Aorta (tissue), 5 donors: ENCODE measurements at places on chromosomes 16 and 17. TPM values are rescaled to one million over a fixed set of nuclear protein-coding genes. Genes with fewer than 3 reads are reported as not detected.
A peak's percentile ranks its signal among the peaks of the same experiment; 100 is the strongest.

- DNase-seq: peak; percentile 34
Measured at GRCh38 chr16:49631187-49632041, 224.5 kb downstream of the ZNF423 start.

- peak; percentile 64 for DNase-seq
Measured at GRCh38 chr17:30323895-30324319, 9.9 kb downstream of the TMIGD1 start.

- peak; percentile 88 for DNase-seq
Measured at GRCh38 chr17:42405963-42406495, 17.0 kb downstream of the CAVIN1 start.

- DNase-seq: no peak
Measured at GRCh38 chr17:59675231-59675630, 32.0 kb downstream of the PTRH2 start.

- no peak for DNase-seq
Measured at GRCh38 chr17:56165072-56165641, 11.9 kb downstream of the ANKFN1 start.

- no peak for DNase-seq
Measured at GRCh38 chr17:1743088-1743439, 393 bp downstream of the SERPINF2 start.

PRSS21 gene
- total RNA-seq: not detected

GP1BA gene
- not detected for total RNA-seq

GRCh38 chr17:27506348-27507218 lies 50.3 kb downstream of the KSR1 start:
- no peak for DNase-seq

DNA sequence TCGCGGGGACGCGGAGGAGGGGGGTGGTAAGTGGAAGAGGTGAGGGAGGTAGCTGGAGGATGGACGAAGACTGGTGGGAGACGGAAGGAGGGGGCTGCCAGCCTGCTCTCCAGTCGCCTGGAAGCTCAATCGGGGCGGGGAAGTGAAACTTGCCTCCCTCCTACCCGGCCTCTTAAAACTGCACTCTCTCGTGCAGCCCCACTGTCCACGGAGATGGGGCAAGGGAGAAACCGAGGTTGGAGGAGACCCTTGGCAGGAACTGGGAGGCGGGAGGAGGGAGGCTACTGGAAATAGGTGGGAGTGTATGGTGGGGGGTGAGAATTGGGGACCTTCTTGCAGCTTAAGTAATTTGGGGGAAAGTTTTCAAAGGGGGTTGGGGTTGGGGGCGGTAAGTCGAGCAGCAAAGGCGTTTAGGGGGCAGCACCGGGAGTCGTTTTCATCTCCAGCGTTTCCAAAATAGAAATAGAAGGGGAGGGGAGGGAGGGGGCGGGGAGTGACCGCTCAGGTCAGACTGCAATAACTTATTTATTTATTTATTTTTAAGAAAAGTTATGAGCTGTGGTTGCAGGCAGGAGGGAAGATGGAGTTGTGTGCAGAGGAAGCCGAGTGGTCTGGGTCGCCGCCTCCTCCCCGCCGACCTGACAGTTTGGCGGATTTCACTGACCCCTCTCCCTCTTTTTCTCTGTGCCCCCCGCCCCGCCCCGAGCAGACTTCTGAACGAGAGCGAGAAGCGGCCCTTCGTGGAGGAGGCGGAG lies 1.4 kb downstream of the SOX9 start:
- no peak for DNase-seq

NPIPA5 gene
- 20.1 TPM for total RNA-seq

GRCh38 chr16:72373201-72373600 lies 201.2 kb upstream of the PMFBP1 start:
- DNase-seq: no peak

DNA sequence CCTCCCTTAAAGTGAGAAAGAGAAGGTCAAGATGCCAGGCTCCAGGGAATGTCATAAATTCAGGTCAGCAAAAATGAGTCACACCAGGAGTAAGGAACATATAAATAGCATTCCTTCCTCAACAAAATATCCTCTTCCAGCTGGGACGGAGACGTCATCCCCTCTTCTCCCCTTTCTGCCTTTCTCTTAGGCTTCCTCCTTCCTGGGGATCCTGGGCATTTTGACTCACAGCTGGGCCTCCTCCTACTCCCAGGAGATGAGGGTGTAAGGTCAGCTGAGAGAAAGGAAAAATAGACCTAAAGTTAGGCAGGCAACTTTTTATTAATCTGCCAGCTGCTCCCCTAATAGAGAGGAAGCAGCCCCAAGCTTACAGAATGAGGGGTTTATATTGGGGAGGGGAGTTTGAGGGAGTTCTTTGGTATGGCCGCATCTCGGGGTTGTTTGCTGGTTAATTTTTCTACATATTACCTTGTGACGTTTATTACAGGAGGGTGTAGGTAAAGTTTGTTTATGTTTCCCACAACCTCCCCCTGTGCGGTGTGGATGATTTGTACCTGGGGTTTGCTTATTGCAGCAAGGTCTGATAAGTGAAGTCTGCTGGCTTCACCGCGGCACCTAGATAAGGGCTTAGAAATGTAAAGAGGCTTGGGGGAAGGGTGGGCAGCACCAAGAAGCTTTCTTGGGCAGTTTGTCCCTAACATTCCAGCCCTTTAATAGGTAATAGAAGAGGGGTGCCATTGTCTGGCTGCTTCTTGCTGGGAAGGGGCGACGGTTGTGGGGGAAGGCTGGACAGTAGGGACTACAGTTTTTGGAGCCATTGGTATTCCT lies 7.1 kb upstream of the ZNF747 start:
- DNase-seq: no peak

SPECC1 gene
- 61.8 TPM for total RNA-seq

KRT40 gene
- not detected for total RNA-seq

- DNase-seq: peak; percentile 46
Measured at GRCh38 chr17:50196826-50197225, 4.6 kb downstream of the COL1A1 start.

DNA sequence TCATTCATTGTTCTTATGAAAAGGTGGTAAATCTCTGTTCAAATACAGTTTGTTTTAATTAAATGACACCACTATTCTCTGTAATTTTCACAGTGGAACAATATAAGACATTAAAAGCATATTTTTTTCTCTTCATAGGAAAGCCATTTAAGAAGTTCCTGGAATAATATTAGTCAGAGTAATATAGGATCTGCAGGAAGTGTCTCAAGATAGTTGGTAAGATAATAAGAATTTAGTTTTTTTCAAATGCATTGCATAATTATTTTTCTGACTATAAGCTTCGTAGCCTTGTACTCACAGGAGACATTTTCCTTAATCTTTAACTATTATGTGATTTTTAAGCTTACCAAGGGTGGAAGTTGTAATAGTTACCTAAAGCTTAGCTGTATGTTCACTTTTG lies 16.9 kb downstream of the STXBP4 start:
- DNase-seq: no peak

DCTN5 gene
- 44.7 TPM for total RNA-seq

ESRP2 gene
- 0.36 TPM for total RNA-seq

- DNase-seq: no peak
Measured at GRCh38 chr17:34902831-34903547, 58.3 kb downstream of the CCT6B start.

- DNase-seq: no peak
Measured at GRCh38 chr17:68197997-68198930, 49.6 kb upstream of the AMZ2 start.

GRCh38 chr17:67784364-67785121 lies 40.8 kb upstream of the BPTF start:
- no peak for DNase-seq

- peak; percentile 90 for DNase-seq
Measured at GRCh38 chr17:43368740-43369506, 29.9 kb upstream of the ARL4D start.

DNA sequence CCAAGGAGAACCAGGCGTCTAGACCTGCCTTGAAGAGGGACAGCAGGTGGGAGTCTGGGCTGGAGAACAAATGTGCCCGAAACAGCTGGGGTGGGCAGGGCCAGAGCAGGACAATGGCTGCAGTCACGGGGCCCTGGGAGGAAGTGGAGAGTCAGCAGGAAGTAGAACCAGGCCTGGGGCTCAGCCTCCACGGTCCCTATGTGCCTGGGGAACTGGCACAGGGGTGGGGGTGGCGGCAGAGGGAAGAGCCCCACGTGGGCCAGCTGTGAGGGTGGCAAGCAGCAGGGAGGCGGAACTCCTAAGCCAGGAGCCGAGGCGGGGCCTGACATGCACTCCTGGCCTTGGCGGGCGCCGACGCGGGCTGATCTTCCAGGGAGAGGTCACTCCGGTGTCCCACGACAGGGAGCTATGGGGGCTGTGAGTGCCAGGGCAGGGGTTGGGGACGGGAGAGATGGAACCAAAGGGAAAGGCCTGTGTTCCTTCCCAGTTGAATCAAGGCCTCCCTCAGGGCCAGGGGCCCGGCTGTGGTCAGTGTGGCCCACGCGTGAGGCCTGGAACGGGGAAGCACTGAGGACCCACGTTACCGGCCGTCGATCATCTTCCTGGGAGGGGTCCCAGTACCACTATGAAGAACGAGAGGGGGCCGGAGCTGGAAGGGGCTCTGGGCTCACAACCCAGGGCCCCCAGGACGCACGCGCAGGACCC lies 42.7 kb downstream of the TIMM22 start:
- DNase-seq: peak; percentile 86

DNA sequence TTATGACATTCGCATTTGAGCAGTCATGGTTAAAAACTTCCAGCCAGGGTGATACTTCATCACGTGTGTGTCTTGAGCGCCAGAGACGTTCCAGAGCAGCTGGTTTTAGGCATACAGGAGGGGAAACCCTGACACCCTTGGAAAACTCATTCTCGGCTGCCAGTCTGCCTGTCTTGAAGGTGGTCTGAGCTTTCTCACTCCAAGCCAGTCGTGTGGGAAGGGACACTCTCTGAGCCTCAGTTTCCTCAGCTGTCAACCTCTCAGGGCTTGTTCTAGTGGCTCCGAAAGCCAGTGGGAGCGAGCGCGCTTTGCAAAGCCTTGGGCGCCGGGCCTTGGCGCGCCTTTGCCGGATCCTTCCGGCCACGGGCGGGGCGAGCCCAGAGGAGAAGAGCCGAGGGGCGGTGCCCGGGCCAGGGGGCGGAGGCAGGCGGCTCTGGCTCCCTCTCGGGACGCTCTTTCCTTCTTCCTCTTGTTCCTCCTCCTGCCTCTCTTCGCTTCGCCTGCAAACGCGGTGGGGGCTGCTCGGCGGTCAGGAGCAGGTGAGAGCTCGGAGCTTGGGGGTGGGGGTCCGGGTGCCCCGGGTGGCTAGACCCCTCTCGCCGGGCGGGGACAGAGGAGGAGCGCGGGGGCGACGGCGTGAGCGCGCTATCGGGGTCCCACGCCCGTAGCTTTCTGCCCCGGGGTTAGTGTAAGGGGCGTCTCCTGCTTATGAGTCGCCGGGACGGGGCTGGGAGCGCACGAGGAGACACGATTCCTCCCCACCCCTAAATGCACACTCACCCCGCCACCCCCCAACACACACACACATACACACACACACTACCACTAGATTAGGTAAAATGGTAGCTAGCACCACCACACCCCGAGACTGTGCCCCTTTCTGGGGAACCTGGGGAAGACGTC lies at the start of gene LDAF1:
LDAF1 (plus strand) TSS at position 467 of the 903 bp plus-strand sequence. CDS start 2,509 bp downstream, outside the sequence.
- peak; percentile 92 for DNase-seq

DNA sequence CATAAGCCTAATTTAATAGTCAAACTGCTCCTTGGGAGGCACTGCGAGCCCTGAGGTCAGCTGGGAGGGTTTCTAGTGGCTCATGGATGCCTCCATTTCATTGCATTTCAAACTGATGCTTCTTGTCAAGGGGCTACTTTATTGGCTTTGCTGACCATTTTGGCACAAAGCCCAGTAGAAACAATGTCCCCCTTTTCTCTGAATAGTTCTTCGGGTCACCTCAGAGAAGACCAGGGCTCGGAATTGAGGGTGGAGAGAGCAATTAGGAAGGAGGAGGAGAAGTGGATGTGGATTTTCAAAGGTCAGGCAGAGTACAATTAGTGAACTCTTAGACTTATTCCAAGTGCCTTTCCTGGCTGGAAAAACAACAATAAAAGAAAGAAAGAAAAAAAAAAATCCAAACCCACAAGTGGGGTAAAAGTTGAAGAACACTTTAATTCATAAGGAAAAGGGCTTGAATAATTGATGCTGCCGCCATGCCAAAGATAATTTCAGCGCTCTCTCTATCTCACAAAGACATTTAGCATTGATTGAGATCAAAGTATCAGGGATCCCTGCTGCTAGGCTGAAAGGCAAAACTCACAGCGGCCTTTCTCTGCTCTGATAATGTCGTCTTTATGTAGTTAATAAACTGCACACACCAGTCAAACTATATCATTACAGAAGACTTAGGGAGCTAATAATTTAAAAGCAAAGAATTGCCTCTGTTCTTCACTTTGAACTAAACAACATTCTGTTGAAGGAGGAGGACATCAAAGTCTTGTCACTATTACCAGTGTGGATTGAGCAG lies 122.7 kb downstream of the RGS9 start:
- no peak for DNase-seq

DNA sequence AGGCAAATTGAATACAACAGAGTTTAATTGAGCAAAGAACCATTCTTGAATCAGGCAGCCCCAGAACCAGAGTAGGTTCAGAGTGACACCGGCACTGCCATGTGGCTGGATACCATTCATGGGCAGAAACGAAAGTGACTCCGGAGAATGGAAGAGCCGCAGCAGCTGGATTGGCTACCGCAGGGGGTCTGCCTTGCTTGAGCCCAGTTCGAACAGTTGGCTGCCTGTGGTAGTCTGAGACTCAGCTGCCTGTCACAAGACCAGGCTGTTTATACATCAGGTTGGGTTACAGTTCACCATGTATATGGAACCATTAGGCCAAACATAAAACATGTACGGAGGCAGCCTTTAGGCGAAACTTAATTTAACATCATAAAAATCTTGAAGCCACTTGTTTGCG lies 205.2 kb upstream of the CHMP6 start:
- no peak for DNase-seq

GRCh38 chr17:49469831-49470810 lies 25.0 kb upstream of the NGFR start:
- no peak for DNase-seq

NATD1 gene
- 7.2 TPM for total RNA-seq

TPPP3 gene
- 7.2 TPM for total RNA-seq
